ENCODE measurements at places on chromosomes 2 and 18. TPM values are rescaled to one million over a fixed set of nuclear protein-coding genes. Genes with fewer than 3 reads are reported as not detected.

DNA sequence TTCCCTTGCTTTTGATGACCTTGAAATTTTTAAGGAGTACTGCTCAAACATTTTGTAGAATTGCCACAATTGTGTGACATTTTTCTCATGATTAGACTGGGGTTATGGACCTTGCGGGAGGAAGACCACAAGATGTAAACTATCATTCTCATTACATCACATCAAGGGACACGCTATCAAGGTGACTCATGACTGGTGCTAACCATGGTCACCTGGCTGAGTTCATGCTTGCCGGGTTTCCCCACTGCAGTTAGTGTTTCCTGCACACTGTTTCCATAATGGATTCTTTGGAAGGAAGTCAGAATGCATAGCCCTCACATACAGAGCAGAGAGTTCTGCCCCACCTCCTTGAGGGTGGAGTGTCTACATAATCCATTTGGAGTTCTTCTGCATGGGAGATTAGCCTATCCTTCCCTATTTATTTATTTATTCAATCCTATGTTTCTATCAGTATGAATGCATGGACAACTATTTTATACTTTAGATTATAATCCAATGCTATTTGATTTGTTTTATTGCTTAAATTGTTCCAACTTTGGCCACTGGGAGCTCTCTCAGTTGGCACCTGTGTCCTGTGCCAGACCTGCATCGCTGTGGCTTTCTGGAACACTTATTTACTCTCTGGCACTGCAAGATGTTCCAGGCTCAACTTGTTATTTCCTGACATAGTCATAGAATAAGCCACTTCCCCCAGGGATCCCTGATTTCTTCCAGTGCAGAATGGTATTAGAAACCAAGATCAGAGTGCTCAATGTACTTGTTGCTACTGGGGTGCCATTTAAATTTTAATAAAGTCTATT is 6.0 kb downstream of the MC2R start:
- DNase-seq, result no peak

- no peak for DNase-seq
Observed at GRCh38 chr2:22855761-22856184, 529.2 kb upstream of the KLHL29 start.

GRCh38 chr2:37876227-37876626 is 48.9 kb upstream of the RMDN2 start:
- no peak for DNase-seq

DNA sequence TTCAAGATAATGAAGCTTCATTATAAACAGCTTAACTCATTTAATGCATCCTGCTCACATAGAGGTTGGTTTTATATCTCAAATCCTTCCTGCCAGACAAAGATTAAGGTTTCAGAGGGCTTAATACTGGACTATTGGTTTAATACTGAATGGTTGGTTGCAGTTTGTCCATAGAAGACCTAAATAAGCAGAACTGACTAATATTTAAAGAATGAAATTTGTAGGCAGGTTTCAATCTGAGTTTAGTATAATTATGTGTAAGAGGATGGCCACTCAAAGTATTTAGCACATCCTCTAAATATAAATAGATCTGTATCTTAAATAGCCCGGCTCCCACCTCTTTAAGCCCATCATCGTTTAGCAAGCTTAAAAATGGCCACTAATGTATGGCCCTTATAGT is 92.5 kb downstream of the EPB41L5 start:
- no peak for DNase-seq

DNA sequence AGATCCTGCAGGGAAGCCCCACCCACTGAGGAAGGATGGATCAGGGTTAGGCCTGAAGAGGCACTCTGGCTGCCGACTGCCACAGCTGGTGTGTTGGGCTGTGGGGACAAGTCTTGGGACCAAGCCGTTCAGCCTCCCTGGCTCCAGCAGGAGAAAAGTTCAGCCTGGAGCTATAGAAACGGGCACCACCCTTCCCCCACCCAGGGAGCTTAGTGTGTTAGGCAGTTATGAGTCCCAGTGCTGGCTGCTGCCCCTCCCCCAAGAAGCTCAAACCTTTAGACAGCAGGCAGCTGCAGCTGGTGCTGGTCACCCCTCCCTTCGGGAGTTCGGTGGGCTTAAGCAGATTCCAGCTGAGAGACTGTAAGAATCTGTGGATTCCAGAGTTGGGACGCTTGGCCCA is 447.1 kb upstream of the HS6ST1 start:
- no peak for DNase-seq

DNA sequence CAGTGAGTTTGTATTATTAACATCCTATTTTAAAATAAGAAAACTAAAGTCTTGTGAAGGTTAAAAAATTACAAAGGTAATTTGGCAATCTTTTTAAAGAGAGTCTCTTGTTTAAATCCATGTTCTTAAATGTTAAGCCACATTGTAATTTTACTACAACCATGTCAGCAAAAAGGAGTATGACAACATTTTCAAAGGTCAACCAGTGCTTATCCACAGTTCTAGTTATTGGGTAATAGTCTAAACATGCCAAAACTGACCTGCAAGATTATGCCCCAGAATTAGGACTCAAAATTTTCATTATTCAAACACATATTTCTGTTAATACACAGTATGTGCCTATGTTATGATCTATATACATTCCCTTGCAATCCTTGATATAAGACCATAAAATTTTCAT is 1312.6 kb upstream of the CHAC2 start:
- DNase-seq, result no peak

DNA sequence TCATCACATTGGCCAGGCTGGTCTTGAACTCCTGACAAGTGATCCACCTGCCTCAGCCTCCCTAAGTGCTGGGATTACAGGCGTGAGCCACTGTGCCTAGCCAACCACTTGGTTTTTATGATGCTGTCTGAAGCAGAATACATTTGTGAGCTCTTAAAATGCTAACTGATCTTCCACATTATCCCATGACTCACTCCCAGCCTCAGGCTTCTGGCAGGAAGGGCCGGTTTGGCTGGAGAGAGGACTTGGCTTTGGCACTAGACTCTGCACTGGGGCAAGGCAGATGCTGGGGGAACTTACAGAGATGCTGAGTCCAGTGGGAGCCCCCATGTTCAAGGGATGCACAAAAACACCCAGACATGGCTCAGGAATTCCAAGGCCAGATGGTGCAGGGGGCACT is 40.5 kb upstream of the SH3BP4 start:
- DNase-seq, result no peak

- no peak for DNase-seq
Observed at GRCh38 chr18:25373432-25374179, 21.6 kb upstream of the ZNF521 start.

Gene CD226
- polyA plus RNA-seq, result 102 TPM

DNA sequence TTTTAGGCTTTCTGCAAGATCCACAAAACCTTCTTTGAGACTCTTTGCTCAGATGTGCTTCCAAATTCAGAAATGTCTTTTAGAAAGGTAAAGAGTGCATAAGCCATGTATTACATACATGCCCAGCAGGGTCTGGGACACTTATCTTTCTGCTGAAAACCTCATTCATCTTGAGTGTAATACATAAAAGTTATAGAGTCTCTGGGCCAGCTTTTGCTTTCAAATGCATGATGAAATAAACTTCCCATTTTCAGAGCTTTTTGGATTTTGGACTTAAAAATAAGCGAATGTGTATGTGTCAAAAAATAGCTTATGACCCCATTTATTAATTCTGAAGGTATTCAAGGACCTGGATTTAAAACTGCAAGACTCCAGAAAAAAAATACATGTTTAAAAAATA is 8.0 kb downstream of the CYRIA start:
- no peak for DNase-seq
